ENCODE measurements at places on chromosomes 1 and 21.

GRCh38 chr1:150056407-150056806 is 11.2 kb upstream of the VPS45 start:
- no peak for ATAC-seq

- ATAC-seq: no peak
Observed at GRCh38 chr1:221991221-221991620, 249.3 kb upstream of the DUSP10 start.

- ATAC-seq: no peak
Observed at GRCh38 chr1:225745273-225745672, 32.4 kb upstream of the SRP9 start.

DNA sequence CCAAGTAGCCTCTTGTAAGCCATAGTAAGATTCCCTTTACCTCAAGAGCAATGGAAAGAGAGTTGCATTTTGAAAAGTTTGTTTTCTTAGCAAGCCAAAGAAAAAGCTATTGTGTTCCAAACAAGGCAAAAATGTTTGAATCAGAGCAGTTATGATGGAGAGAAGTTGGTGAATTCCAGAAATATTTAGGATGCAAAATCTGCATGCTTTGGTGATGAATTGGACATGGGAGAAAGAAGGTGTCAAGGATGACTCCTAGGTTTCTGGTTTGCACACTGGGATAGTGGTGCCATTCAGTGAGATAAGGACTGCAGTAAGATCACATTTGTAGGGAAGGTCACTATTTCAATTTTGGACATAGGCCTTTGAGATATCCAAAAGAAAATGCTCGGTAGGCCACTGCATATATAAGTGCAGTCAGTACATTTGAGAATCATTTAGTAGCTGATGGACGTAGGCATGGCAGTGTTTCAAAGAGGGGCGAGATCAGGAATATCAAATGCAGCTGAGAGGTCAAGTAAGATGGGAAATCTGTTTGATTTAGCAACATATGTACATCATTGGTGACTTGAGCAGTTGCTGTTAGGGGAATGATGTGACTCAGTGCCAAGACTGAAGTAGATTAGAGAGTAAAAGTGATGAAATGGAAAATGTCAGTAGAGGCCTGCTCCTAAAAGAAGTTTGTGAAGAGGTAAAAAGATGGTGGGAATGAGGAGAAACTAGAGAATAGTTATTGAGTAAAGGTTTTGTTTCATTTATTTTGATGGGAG is 33.9 kb upstream of the GPR25 start:
- no peak for ATAC-seq

GRCh38 chr1:184034761-184035379 is 2.7 kb downstream of the COLGALT2 start:
- ATAC-seq: no peak

- no peak for ATAC-seq
Observed at GRCh38 chr1:23562137-23562876, 3.0 kb upstream of the ID3 start.

DNA sequence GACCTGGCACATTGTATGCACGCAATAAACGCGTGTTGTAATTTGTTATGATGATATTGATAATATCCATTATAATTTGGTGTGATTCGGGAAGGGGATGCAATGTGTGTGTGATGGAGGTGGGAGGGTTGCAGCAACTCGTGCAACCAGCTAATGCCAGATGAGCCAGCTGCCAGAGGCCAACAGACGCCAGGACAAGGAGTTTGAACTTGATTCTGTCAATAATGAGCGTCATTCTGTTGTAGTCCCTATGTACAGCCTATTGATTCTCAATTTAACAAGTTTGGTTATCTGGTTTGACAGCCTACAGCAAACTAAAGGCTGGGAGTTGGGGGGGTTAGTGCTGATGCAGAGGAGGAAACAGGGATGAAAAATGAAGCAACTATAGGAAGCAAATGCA is 35.5 kb downstream of the TIAM1 start:
- ATAC-seq: no peak

DNA sequence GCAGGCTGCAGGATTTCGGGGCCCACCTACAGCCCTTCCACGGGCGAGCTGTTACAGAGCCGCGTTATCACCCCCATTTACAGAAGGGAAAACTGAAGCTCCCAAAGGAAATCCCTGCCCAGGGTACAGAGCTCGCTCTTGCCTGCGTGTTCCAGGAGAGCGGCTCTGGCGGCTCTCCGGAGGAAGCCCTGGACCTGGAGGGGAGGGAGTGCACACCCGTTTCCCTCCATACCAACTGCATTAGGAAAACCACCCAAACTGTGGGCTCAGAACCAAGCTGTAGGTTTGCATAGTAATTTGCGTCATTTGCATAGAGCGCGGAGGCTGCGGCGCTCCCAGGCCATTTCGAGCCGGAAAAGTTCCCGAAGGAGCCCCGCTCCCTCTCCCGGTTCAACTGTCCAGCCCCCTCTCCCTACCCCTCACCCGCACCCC is 24.7 kb upstream of the ADGRB2 start:
- ATAC-seq: peak; percentile 42
